ENCODE measurements at places on chromosomes 2 and 18.

DNA sequence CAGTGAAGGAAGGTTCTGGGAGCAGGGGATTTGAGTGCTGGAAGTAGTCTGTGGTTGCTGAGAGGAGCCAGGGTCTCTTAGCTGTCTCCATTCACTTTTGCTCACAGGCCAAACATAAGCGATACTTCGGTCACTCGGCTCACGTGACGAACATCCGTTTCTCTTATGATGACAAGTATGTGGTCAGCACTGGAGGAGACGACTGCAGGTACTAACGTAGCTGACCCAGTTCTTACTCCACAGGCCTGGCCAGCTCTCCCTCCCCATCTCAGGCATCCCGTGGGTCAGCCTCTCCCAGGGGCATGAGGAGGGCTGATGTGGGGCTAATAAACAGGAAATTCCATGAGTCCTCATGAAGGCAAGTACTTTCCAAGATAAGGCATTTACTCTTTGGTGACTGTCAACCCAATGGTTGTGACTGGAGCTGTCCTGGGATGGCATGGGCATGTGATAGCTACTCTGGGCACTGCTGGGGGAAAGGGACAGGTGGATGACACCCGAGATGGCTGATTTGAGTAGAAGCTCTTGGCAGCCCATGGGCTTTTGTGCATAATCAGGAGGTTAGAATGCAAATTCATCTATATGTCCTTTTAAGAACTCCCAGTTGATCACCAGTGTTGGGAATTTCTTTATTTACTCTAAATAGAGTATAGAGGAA is 81.6 kb downstream of the RTN4 start:
- DNase-seq: no peak

DNA sequence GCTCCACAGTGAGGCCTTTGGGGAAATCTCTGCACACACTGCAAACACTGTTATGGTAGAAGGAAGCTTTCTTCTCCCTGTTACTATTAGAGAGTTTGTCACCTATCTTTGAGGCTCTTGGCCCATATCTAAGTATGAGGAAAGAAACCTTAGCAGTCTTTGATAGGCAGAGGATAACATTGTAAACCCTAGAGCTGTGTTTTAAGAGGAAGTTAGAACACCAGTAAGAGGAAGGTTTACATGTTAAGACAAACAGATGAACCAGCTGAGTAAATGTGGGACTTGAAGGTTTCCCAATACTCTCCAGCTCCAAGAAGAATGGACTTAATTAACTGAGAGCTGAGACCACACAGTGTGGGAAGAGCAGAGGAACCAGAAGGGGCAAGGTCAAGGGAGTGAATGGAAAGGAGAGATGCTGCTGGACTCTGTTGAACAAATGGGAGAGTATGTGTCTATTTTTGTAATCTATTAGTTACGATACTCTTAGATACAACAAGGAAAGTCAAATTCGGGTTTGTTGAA is 257.0 kb downstream of the DPP10 start:
- DNase-seq: no peak

GRCh38 chr18:62558015-62558663 is 35.3 kb downstream of the ZCCHC2 start:
- no peak for DNase-seq

DNA sequence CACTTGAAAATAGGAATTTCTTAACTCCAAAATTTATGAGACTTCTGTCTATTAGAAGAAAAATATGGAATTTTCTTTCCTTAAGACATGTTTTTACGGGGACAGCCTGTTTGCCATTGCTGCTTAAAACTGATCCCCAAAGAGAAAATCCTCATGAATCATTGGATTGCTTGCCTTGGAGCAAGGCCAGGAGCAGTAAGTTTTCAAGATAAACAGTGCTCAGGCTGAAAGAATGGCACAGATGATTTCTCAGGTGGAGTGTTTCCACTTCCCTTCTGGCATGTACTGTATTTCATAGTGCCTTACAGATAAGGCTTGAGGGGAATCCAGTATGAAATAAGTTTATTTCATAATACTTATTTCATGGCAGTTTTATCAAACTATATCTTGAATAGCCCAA is 74.3 kb upstream of the MMADHC start:
- no peak for DNase-seq
